Activated naive CD4-positive, alpha-beta T cell treated with anti-CD3 and anti-CD28 coated beads, Interleukin-2, amount 10 ng/mL, durations not matched to agents 5 hours and 36 hours (primary cell): ENCODE measurements at places on chromosomes 6 and 20. TPM values are rescaled to one million over a fixed set of nuclear protein-coding genes. Genes with fewer than 3 reads are reported as not detected.

ADISSP gene
- 22.3 TPM for total RNA-seq

MYB gene
- 5.2 TPM for total RNA-seq

PRPH2 gene
- not detected for total RNA-seq

PRND gene
- not detected for total RNA-seq

SLA2 gene
- total RNA-seq: 65.9 TPM

C20orf144 gene
- total RNA-seq: 0.18 TPM

WFDC5 gene
- total RNA-seq: not detected

FAM209B gene
- total RNA-seq: 1.3 TPM

MACROD2 gene
- total RNA-seq: not detected

MYLK4 gene
- total RNA-seq: 0.26 TPM

CLVS2 gene
- total RNA-seq: not detected

IP6K3 gene
- total RNA-seq: not detected

IMPG1 gene
- total RNA-seq: not detected

BFSP1 gene
- total RNA-seq: 1.1 TPM

ATP6V1G2 gene
- 4.2 TPM for total RNA-seq

ZNF322 gene
- total RNA-seq: 12.6 TPM

PTK6 gene
- 0.48 TPM for total RNA-seq

SLC35D3 gene
- not detected for total RNA-seq

TRDN gene
- not detected for total RNA-seq

RAET1G gene
- total RNA-seq: not detected

PACSIN1 gene
- total RNA-seq: 1.8 TPM

SMIM26 gene
- total RNA-seq: 67.1 TPM

TCF15 gene
- total RNA-seq: not detected

CCM2L gene
- not detected for total RNA-seq

CD93 gene
- total RNA-seq: 0.43 TPM

ECHDC1 gene
- total RNA-seq: 36.9 TPM

MLIP gene
- not detected for total RNA-seq

RAD21L1 gene
- total RNA-seq: not detected

CCN6 gene
- not detected for total RNA-seq

SMOC2 gene
- total RNA-seq: not detected

FOXQ1 gene
- total RNA-seq: not detected

HLA-DRB5 gene
- total RNA-seq: 2.9 TPM

C20orf202 gene
- total RNA-seq: not detected

MICA gene
- total RNA-seq: 8.9 TPM

GPX5 gene
- not detected for total RNA-seq

RBM24 gene
- not detected for total RNA-seq

BPIFB4 gene
- total RNA-seq: not detected

DPPA5 gene
- total RNA-seq: not detected

SLC22A1 gene
- total RNA-seq: 0.60 TPM

TPBG gene
- not detected for total RNA-seq

PRSS35 gene
- not detected for total RNA-seq

RIMS4 gene
- not detected for total RNA-seq

ULBP1 gene
- total RNA-seq: 0.82 TPM

COL19A1 gene
- not detected for total RNA-seq

GABRR2 gene
- total RNA-seq: 0.36 TPM

PKIB gene
- 0.19 TPM for total RNA-seq

BCAS1 gene
- 0.05 TPM for total RNA-seq

TMEM151B gene
- total RNA-seq: not detected

NHSL1 gene
- total RNA-seq: 0.60 TPM

BPIFB1 gene
- total RNA-seq: not detected
